Effector memory CD8-positive, alpha-beta T cell (primary cell): ENCODE measurements at places on chromosomes 5 and 9.

GRCh38 chr9:9764821-9765220 lies 848.0 kb downstream of the PTPRD start:
- no peak overlapping the region for H3K27ac ChIP-seq
- H3K27me3 ChIP-seq: no peaks in the 10 kb centered on the region
- DNase-seq: no peak
- H3K4me1 ChIP-seq: no peaks in the 10 kb centered on the region
- no peaks in the 10 kb centered on the region for H3K36me3 ChIP-seq

DNA sequence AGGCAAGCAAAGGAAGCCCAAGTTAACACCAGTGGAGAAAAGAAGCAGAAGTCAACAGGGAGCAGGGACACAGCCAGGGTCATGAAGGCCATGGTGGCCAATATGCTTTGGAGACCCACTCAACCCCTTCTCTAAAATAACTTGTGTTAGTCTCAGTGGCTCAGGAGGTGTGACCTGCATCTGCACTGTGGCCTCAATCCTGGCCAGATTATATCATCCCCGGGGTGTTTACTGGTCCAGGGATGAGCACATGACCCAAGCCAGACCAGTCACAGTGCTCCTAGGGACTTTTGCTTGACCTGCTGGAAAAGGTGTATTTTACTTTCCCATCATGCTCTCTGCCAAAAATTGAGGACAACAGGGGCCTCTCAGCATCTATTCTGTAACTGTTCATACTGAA lies 105.2 kb downstream of the DPYSL3 start:
- H3K27me3 ChIP-seq: peaks cover 11% of the 10 kb centered on the region
- no peak for DNase-seq
- no peak overlapping the region for H3K4me3 ChIP-seq
- no peak overlapping the region for H3K27ac ChIP-seq
- H3K4me1 ChIP-seq: no peaks in the 10 kb centered on the region

GRCh38 chr5:132405646-132406045 lies 36.1 kb downstream of the SLC22A5 start:
- DNase-seq: no peak
- peaks cover 67% of the 10 kb centered on the region for H3K4me1 ChIP-seq
- no peaks in the 10 kb centered on the region for H3K27me3 ChIP-seq
- peak overlapping the region; percentile 96 for H3K27ac ChIP-seq

- H3K27me3 ChIP-seq: peaks cover 5% of the 10 kb centered on the region
- H3K27ac ChIP-seq: no peak overlapping the region
- no peak overlapping the region for H3K4me3 ChIP-seq
- DNase-seq: no peak
Observed at GRCh38 chr9:88766778-88767503, 224.3 kb upstream of the S1PR3 start.

DNA sequence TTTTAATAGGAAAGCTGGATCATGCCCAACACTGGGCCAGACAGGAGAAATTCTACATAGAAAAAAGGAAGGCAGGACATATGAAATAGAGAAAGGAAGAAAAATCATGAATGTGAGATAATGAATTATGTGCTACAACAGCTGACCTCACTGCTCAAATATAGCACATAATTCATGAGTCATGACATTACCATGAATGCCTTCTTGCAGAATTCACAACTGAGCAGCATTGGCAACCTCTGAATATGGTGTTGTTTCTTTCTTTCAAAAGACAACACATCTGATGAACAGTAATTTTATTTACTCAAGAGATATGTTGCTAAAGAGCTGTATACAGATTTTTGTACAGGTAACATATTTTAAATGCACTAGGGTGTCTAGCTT lies 34.4 kb downstream of the APBA1 start:
- no peaks in the 10 kb centered on the region for H3K36me3 ChIP-seq
- H3K27ac ChIP-seq: no peak overlapping the region
- H3K4me1 ChIP-seq: no peaks in the 10 kb centered on the region

GRCh38 chr5:115977988-115978387 lies 15.7 kb downstream of the LVRN start:
- no peak overlapping the region for H3K27ac ChIP-seq
- peaks cover 7% of the 10 kb centered on the region for H3K4me1 ChIP-seq

- H3K36me3 ChIP-seq: no peaks in the 10 kb centered on the region
- H3K27ac ChIP-seq: no peak overlapping the region
- no peak for DNase-seq
- no peaks in the 10 kb centered on the region for H3K4me1 ChIP-seq
- H3K4me3 ChIP-seq: no peak overlapping the region
Observed at GRCh38 chr9:109520475-109521132, 22.5 kb upstream of the PTPN3 start.

DNA sequence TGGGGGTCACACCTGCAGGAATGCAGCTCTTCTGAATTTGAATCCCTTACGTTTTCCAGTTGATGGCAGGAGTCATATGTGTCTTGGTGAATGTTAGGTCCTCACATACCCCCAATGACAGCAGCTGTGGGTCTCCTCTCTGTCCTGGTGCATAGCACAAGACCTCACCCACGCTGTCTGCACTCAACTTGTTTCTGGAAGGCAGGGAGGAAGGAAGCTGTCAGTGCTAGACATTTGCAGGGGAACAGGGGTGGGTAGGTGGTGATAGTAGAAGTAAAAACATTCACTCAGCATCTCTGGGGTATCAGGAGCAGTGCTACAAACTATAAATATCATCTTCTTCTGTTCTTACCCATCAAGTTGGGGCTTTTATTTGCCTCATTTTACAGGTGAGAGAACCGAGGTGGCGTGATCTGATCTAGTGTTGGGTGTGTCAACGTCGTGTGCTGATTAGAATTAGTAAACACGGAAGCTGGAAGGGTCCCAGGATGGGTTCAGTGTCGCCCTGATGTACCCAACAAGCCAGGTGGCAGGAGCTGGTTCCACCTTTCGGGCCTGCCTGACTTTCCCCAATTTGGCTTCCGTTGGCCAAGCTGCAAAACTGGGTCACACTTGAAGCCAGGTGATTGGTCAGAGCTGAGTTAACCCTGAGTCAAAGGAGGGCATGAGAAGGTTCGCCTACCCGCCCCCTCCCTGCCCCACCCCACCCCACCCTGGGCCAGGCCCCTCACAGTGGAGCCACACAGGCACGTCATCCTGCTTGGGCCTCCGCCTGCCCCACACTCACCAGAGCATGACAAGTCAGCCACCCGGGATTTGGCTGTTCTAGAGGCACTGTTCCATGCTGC lies 15.8 kb downstream of the ERGIC1 start:
- no peaks in the 10 kb centered on the region for H3K27me3 ChIP-seq
- peaks cover 59% of the 10 kb centered on the region for H3K4me1 ChIP-seq
- H3K36me3 ChIP-seq: peaks cover 21% of the 10 kb centered on the region
- DNase-seq: no peak
- H3K27ac ChIP-seq: peak overlapping the region; percentile 97
- H3K4me3 ChIP-seq: no peak overlapping the region

DNA sequence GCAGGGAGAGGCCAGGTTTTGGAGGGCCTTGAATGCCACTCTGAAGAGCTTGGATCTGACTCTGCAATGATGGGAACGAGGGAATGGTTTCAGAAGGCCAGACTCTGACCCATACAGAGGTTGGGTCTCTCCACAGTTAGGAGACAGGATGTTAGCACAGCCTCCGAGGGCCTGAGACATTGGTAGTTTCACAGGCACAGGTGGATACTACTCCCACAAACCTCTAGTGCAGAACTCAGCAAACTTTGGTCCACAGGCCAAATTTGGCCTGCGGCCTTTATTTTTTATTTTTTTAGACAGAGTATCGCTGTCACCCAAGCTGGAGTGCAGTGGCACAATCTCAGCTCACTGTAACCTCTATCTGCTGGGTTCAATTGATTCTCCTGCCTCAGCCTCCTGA lies 2.9 kb downstream of the GNPDA1 start:
- no peaks in the 10 kb centered on the region for H3K27me3 ChIP-seq
- H3K4me3 ChIP-seq: no peak overlapping the region
- H3K36me3 ChIP-seq: peaks cover 10% of the 10 kb centered on the region
- DNase-seq: no peak
- H3K27ac ChIP-seq: no peak overlapping the region

- no peaks in the 10 kb centered on the region for H3K4me1 ChIP-seq
- no peak overlapping the region for H3K27ac ChIP-seq
- no peaks in the 10 kb centered on the region for H3K36me3 ChIP-seq
- H3K4me3 ChIP-seq: no peak overlapping the region
- DNase-seq: no peak
Observed at GRCh38 chr5:164009621-164010020, 504.2 kb downstream of the MAT2B start.

DNA sequence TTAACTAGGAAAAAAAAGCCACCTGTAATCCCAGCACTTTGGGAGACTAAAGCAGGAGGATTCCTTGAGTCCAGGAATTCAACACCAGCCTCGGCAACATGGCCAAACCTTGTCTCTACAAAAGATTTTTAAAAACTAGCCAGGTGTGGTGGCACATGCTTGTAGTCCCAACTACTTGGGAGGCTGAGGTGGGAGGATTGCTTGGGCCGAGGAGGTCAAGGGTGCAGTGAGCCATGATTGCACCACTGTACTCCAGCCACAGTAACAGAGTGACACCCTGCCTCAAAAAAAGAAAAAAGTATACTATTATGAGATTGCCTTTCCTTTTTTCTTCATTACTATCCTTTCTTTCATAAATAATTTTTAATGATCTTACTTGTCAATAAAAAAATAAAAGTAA lies 45.8 kb downstream of the CPEB4 start:
- no peaks in the 10 kb centered on the region for H3K27me3 ChIP-seq
- H3K4me3 ChIP-seq: no peak overlapping the region
- DNase-seq: no peak
- peaks cover 2% of the 10 kb centered on the region for H3K36me3 ChIP-seq
- H3K4me1 ChIP-seq: peaks cover 10% of the 10 kb centered on the region

- H3K27me3 ChIP-seq: no peaks in the 10 kb centered on the region
- peak overlapping the region; percentile 85 for H3K4me3 ChIP-seq
- peak; percentile 69 for DNase-seq
- peaks cover 6% of the 10 kb centered on the region for H3K36me3 ChIP-seq
- peak overlapping the region; percentile 78 for H3K27ac ChIP-seq
- H3K4me1 ChIP-seq: peaks cover 37% of the 10 kb centered on the region
Observed at GRCh38 chr5:177403102-177403791, 2.8 kb upstream of the PFN3 start.

GRCh38 chr9:87013490-87013889 lies 66.2 kb upstream of the GAS1 start:
- H3K27ac ChIP-seq: no peak overlapping the region
- peaks cover 20% of the 10 kb centered on the region for H3K27me3 ChIP-seq
- H3K36me3 ChIP-seq: peaks cover 3% of the 10 kb centered on the region

DNA sequence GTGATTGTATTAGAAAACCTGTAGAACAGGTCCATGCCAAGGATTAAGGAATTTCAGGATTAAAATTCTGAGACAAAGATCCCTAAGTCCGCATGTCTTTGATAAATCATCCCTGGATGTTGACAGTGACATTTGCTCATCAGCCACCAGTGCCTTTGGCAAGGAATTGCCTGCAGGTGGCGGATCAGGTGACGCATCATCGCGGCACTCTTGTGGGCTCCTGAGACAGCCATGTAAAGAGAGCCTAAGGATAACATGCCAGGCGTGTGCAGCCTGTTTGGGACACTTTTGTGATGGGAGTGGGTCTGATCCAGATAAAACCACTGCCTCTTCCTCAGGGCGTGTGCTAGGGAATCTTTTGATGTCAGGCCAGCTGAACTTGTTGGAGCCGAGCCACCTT lies 40.6 kb downstream of the ADCY2 start:
- H3K4me1 ChIP-seq: no peaks in the 10 kb centered on the region
- no peak overlapping the region for H3K4me3 ChIP-seq
- no peak for DNase-seq
- H3K36me3 ChIP-seq: no peaks in the 10 kb centered on the region
- H3K27ac ChIP-seq: no peak overlapping the region

GRCh38 chr9:127919253-127919815 lies 2.5 kb upstream of the ST6GALNAC4 start:
- no peak overlapping the region for H3K4me3 ChIP-seq
- peaks cover 24% of the 10 kb centered on the region for H3K36me3 ChIP-seq
- peak overlapping the region; percentile 87 for H3K27ac ChIP-seq
- peaks cover 19% of the 10 kb centered on the region for H3K4me1 ChIP-seq
- H3K27me3 ChIP-seq: peaks cover under 1% of the 10 kb centered on the region

GRCh38 chr5:36530215-36530614 lies 76.2 kb upstream of the SLC1A3 start:
- H3K4me3 ChIP-seq: no peak overlapping the region
- H3K27ac ChIP-seq: no peak overlapping the region
- H3K27me3 ChIP-seq: peaks cover 38% of the 10 kb centered on the region
- H3K36me3 ChIP-seq: peaks cover 3% of the 10 kb centered on the region

DNA sequence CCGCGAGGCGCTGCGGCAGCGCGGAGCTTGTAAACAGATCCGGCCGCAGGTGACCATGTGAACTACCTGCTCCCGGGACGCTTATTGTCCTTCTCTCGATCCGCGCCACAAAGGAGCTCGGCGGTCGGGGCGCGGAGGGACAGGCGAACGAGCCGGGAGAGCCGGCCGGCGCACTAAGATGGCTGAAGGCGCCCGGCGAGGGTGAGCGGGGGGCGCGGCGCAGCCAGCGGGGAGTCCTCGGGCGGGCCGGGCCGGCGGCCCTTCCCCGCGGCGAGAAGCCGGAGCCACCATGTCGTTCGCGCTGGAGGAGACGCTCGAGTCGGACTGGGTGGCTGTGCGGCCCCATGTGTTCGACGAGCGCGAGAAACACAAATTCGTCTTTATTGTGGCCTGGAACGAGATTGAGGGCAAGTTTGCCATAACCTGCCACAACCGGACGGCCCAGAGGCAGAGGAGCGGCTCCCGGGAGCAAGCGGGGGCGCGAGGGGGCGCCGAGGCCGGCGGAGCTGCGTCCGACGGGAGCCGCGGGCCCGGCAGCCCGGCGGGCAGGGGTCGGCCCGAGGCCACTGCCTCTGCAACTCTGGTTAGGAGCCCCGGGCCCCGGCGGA lies 535 bp downstream of the JMY start:
- peak overlapping the region; percentile 96 for H3K27ac ChIP-seq
- peaks cover 44% of the 10 kb centered on the region for H3K36me3 ChIP-seq
- peak; percentile 28 for DNase-seq
- H3K4me3 ChIP-seq: peak overlapping the region; percentile 93

DNA sequence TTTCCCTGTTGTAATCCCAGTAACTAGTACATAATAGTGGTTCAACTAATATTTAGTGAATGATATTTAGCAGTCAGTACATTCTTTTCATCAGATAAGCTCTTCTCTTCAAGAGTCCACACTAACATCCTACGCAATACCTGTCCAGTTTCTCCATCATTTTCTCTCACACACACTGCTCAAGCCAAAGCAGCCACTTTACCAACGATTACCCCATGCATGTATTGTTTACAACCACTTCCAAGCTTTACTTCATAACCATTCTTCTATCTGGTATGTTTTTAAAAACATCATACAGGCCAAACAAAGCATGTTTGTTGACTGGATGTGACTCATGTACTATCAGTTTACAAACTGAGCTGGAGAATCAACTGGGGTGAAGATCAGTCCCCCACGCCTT lies 7.3 kb downstream of the UBTD2 start:
- no peak overlapping the region for H3K4me3 ChIP-seq
- no peaks in the 10 kb centered on the region for H3K36me3 ChIP-seq
- no peaks in the 10 kb centered on the region for H3K27me3 ChIP-seq
- peaks cover 20% of the 10 kb centered on the region for H3K4me1 ChIP-seq
- no peak for DNase-seq
